HT1080 (cell line): ENCODE measurements at places on chromosomes 7 and 10.

DNA sequence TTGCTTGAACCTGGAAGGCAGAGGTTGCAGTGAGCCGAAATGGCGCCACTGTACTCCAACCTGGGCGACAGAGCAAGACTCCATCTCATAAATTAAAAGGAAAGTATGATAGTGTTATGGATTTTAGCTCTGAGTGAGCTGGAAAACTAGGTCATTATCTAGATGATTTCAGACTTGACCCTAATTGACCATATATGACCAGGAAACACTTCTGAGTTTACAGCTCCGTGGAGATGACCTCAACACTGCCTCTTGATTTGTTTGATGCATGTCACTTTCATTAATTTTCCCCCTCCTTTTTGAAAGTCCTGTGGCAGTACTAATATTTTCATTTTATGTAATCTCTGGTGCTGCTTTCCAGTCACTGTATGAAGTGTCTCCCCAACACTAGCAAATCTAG is 7.8 kb upstream of the SEC61A2 start:
- DNase-seq = no peak

GRCh38 chr10:132069849-132070182 is 4.1 kb downstream of the JAKMIP3 start:
- DNase-seq = no peak

- no peak for DNase-seq
Measured at GRCh38 chr7:106138776-106139175, 26.7 kb upstream of the SYPL1 start.

DNA sequence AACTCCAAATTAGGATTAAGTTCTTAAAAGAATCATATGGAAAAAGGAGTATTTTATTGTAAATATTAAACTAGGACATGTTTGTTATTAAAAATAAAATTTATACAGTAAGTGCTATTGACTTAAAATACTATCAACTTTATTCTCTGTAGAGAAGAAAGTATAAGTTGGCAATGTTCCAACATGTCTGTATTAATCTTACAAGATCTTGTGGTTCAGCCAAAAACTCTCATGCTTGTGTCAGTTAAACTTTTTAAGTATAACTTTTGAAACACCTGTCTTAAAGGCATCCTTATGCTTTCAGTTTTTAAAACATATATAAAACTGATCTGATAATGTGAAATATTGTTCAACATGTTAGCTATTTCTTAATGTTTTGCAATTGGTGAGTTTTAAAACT is 160.7 kb downstream of the ZEB1 start:
- DNase-seq = no peak

DNA sequence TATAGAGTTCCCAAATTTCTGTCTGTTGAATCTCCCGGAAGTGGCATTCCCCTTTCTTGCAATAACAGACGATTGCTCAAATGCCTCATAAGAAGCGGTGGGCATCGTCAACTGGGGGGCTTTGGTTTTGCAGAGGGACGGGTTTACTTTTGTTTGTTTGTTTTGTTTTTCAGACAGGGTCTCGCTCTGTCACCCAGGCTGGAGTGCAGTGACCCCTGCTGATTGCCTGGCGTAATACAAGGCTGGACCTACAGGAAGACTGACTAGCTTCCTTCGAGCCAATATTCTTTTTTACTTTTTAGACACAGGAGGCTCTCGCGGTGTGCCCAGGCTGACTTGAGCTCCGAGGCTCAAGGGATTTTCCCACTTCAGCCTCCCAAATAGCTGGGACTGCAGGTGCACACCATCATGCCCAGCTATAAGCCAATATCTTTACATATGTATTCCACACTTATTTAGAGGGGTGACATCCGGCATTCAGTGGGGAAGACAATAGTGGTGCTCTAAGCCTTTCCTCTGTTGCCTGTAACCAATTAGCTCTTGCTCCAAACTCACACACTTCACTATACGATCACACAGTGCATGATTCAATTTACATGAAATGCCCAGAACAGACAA is 58.1 kb downstream of the FHIP2A start:
- peak; percentile 30 for DNase-seq

GRCh38 chr10:29635711-29636144 is 957 bp upstream of the SVIL start:
- no peak for DNase-seq

DNA sequence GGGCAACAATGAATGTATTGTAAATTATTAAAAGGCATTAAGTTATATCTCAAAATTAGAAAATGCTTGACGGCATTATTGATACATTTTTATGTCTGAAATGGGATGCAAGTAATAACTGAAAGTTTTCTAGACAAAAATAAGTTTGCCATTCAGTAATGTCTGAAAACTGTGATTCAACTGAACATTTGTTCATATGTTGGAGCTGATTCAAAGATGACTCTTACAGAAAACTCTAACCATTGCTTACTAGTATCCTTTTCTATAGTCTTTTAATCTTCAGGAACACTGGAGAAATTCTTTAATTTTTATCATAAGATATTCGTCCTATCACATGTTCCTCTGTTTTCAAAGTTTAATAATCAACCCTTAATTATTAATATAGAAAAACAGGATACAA is 71.1 kb upstream of the TFEC start:
- no peak for DNase-seq

DNA sequence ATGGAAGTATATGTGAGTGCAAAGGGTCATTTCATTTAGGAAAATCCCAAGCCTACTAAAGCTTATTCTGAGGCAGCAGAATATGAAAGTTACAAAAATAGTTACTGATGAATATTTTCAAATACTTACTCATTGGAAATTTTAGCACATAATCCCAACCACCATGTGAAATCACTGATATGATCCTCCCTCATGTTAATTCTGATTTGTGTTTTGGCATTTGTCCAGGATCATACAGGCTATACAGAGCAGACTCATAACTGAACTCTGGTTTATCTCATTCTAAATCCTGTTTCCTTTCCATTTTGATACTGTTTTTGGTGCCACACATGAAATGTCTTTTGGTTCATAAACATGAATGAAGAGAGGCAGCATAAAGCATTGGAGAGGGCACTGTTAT is 3.4 kb upstream of the FAM24B start:
- no peak for DNase-seq

- DNase-seq = peak; percentile 90
Measured at GRCh38 chr7:28748933-28749584, 209.1 kb downstream of the TRIL start.

DNA sequence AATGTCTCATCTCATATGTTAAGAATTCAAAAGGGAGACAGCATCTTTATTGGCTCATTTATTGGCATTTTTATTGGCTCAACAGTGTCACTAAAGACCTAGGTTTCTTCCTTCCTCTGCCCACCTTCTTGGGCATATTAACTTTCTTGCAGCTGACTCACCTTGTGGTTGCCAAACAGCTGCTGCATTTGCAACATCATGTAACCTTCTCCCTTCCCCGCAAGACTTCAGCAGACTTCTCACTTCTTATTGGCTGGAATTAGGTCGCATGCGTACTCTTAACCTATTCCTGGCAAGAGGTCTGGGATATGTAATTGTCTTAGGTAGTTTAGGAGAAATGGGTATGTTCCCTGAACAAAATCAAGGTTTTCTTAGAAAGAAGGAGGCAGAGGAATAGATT is 263.2 kb downstream of the POU6F2 start:
- DNase-seq = peak; percentile 18

DNA sequence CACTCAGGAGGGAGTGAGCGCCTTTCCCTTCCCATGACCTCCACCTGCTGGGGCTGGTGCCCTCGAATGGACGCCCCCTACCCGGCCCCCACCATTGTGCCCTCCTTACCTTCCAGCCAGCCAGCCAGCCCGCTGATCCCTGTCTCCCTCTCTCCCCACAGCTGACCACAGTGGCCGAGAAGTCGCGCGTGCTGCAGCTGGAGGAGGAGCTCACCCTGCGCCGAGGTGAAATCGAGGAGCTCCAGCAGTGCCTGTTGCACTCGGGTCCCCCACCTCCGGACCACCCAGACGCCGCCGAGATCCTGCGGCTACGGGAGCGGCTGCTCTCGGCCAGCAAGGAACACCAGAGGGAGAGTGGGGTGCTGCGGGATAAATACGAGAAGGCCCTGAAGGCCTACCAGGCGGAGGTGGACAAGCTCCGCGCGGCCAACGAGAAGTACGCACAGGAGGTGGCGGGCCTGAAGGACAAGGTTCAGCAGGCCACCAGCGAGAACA is 77.9 kb upstream of the GTF2IRD1 start:
- no peak for DNase-seq

DNA sequence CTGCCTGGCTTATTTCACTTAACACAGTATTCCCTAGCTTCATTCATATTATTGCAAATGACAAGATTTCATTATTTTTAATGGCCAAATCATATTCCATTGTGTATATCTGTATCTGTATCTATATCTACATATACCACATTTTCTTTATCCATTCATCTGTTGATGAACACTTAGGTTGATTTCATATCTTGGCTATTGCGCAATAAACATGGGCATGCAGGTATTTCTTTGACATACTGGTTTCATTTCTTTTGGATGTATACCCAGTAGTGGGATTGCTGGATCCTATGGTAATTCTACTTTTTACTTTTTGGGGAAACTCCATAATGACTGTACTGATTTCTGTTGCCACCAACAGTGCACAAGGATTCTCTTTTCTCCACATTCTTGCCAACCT is 68.9 kb upstream of the CREB5 start:
- DNase-seq = no peak

GRCh38 chr10:95755511-95756004 is 405 bp upstream of the ENTPD1 start:
- DNase-seq = peak; percentile 27

DNA sequence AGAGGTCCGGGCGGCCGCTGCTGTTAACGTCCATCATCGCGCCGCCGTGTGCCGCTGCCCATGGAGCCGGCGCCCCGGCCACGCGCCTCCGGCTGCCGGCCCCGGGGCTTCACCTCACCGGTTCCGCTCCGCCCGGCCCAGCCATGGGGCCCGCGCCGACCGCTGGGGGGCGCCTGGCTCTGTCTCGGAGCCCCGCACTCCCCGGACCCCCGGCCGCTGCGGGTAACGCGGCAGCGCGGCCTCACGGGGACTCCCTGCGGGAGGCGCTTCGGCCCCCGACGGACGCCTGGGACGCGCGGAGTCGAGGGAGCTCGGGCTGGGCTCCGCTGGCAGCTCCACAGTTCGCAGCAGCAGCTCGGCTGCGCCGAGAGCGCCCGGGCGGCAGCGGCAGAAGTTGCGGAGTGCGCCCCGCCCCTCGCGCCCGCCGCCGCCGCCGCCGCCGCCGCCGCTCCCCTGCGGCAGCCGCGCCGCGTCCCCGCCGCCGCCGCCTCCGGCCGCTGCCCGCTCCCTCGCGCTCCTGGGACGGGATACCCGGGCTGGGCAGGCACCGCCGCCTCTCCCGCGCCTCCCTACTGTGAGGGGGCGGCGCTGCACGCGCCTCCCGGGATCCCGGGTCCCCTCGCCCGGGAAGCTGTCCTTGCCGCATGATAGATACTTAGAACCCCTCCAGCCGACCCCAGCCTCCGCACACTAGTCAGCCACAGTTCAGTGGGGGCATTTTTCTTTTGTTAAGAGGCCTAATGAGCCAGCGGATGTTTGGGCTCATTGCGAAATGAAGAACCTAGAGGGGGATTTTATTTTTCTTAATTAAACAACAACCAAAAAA is at the start of gene HTR7:
HTR7 (minus strand) TSS at position 405 of the 826 bp plus-strand sequence; CDS start at position 37, 368 bp downstream.
- peak; percentile 55 for DNase-seq

DNA sequence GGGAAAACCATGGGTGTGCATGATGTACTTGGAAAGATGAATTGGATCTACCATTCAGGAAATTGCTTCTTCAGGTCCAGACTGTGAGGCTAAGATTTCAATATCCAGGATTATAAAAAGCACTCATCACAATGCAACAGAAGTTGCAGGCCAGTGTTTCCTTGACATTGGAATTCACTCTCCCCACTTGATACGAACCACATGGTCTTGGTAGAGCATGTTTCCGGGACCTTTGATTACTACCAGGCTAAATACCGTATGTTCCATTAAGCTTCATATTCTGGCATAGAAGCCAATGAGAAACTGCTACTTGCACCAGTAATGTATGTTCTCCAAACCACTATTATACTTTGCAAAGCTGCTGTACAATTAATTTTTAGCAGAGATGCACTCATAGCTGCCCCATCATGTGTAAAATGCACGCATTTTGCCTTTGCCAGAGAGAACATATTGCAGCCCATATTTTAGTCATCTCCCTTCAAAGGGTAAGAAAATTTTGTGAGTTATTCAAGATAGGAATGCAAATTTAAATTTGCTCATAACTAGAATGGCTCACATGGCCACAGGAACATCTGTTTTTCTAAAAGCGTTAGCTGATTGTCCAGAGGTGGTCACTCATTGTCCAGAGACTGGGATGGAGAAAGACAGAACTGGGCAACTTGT is 8.1 kb downstream of the FRMD4A start:
- DNase-seq = no peak

DNA sequence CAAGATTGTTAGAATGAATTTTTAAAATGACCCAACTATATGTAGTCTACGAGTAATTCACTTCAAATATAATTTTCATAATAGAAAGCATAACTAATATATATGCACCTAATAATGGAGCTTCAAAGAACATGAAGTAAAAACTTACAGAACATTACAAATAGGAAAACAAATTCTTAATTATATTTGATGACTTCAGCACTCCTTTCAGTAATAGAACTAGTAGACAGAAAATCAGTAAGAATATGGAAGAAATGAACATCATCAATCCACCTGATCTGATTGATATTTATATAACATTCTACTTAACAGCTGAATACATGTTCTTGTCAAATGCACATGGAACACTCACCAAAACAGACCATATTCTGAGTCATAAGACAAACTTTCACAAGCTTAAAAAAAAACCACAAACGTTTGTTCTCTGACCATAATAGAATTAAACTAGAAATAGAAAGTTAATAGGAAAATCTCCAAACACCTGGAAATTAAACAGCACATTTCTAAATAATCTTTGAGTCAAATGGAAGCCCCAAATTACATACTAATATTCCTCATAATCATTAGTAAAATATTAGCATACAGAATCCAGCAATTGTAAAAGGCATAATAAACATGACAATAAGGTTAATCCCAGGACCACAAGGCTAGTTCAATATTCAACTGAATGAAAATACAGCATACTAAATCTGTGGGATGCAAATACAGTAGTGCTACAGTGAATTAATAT is 48.0 kb downstream of the BRAF start:
- DNase-seq = peak; percentile 77

- no peak for DNase-seq
Measured at GRCh38 chr10:132611026-132611910, 73.7 kb downstream of the INPP5A start.

DNA sequence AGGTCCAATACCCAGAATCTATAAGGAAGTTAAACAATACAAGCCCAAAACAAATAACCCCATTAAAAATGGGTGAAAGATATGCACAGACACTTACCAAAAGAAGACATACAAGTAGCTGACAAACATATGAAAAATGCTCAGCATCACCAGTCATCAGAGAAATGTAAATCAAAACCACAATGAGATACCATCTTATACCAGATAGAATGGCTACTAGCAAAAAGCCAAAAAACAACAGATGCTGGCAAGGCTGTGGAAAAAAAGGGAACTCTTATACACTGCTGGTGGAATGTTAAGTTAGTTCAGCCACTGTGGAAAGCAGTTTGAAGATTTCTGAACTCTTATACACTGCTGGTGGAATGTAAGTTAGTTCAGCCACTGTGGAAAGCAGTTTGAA is 331.1 kb downstream of the KIF20B start:
- no peak for DNase-seq

GRCh38 chr10:52483587-52483986 is 169.5 kb downstream of the DKK1 start:
- DNase-seq = no peak
